ENCODE measurements at places on chromosomes 12 and 14. TPM values are rescaled to one million over a fixed set of nuclear protein-coding genes. Genes with fewer than 3 reads are reported as not detected.

GRCh38 chr12:118017926-118018325 is 1.4 kb downstream of the RFC5 start:
- no peak for DNase-seq

DNA sequence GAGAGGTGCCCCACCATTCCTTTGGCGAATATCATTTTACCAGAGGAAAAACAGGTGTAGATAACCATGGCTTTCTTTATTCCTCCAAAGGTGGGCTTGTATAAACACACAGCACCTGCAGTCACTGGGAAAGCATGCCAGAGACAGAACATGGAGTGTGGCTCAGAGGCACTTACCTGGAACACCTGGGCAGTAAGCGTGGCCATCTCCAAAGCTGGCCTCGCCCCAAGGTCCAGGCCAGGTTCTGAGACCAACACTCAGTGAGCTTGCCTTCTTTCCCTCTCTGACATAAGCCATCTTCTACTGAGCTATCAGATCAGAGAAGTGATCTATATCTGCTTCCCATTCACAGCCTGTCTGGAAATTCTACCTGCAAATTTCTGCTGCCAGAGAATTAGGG is 70.5 kb downstream of the NUAK1 start:
- no peak for DNase-seq

- no peak for DNase-seq
Measured at GRCh38 chr12:1635301-1636095, 6.5 kb downstream of the WNT5B start.

DNA sequence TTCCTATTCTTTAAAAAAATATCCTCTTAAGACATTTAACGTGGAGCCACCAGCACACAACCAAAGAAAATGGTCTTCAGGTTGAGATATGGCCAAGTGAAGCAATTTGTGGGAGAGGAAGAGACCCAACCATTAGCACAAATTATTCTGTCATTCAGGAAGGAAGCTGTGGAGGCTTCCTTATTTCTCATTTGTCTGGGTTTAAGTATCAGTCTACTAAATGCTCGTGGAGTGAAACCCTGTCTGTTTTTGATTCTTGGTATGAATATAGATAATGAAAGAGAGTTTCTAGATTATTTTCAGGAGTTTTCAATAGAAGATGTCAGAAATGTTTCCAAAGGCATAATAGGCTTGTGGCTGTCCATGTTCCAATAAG is 125.1 kb downstream of the GPR65 start:
- no peak for DNase-seq

DNA sequence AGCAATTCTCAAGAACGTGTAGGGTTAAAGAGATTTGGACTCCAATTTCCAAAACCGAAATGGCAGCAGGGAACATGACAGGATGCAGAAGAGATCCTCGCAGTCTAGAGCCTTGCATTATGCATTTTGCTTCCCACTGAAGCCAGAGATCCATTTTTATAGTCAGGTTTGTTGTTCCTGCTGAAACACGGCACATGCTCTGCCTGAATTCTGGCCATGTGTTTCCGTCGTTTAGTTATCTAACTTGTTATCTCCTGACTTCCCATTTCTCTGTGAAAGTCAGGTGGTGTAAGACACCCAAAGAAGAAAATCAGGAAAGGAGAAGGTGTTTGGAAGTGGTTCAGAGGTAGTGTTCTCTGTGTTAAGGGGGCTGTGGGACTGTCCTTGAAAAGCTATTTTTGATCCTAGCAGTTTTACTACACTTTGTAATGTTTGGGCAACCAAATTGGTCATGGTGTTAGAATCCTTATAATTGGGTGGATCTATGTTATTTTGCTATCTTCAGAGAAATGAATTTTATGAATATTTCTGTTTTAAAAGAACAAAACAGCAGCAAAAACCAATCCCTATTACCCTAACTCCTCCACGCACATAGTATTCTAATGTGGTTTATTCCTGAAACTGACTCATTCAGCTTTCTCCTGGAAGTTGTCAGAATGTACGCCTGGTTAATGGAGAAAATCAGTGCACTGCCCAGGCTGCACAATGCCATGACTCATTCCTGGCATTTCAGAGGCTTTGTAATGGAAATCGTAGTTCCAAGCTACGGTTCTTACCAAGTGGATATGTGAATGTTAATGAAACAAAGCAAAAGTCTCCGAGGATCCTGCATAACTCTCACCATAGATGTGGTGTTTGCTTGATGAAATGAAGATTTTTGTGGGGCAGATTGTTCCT is 110.1 kb downstream of the SAMD4A start:
- no peak for DNase-seq

GRCh38 chr14:91752961-91753360 is 21.1 kb upstream of the CATSPERB start:
- DNase-seq: no peak

The DCN gene
- total RNA-seq: 79.0 TPM

GRCh38 chr12:132847363-132848356 is 19.0 kb upstream of the GOLGA3 start:
- no peak for DNase-seq

The CLEC4A gene
- 1.8 TPM for total RNA-seq

The HIF1A gene
- total RNA-seq: 99.1 TPM

The KRT6B gene
- 0.13 TPM for total RNA-seq

Data from colonic mucosa (tissue), 4 donors.